ENCODE measurements at places on chromosomes 7 and 10. TPM values are rescaled to one million over a fixed set of nuclear protein-coding genes. Genes with fewer than 3 reads are reported as not detected.

Gene SCART1
- 1.6 TPM for total RNA-seq

DNA sequence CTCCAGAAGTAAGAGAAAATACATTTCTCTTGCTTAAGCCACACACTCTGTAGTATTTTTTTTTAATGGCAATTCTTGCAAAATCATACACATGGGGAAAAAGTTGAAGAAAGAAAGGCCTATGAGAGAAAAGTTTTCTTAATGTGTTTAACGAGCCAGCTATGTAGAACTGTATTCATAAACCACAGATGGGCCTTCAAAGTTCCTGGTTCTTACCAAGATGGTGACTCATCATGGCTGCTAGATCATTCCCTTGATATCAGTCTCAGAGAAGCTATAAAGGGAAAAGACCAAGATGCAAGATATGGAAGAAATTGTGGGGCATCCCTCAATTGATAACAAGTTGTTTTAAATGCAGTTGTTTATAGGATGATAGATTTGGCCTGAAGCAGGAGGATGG, 992.7 kb upstream of the MBL2 start:
- no peak for DNase-seq

- DNase-seq, result no peak
Measured at GRCh38 chr10:29600067-29600466, 34.7 kb downstream of the SVIL start.

DNA sequence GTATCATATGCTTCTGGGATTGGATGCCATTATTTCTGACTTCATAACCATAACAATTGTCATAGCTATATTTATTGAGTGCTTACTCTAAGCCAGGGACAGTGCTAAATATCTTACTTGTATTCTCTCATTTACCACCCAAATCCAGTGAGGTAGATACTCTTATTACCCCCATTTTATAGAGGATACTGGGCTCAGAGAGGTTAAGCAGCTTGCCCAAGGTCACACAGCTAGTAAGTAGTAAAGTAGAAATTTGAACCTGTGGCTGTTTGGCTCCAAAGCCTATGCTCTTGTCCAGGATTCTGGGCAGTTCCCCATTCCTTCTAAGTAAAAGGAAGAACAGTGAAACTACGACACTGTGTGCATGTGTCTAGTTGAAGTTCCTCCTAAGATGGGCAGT, 56.5 kb downstream of the COL13A1 start:
- DNase-seq, result no peak

Gene CRYGN
- not detected for total RNA-seq

Gene EPHA1
- 19.2 TPM for total RNA-seq

DNA sequence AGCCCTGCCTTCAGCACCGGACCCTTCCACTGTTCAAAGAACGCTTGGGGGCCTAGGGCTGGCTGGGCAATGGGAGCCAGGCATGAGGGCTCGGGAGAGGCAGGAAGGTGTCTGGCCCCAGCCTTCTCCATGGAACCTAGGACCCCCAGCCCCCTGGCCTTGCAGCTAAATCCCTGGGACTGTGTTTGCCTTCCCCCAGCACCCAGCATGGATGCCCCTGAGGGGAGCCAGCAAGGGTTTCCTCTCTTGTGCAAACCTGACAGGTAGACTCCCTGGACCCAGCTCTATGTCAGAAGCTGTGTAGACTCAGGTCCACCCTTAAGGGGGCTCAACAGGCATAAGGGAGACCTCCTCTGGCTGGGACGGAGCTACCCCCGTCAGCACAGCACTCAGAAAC, 288.0 kb downstream of the GRID1 start:
- no peak for DNase-seq

DNA sequence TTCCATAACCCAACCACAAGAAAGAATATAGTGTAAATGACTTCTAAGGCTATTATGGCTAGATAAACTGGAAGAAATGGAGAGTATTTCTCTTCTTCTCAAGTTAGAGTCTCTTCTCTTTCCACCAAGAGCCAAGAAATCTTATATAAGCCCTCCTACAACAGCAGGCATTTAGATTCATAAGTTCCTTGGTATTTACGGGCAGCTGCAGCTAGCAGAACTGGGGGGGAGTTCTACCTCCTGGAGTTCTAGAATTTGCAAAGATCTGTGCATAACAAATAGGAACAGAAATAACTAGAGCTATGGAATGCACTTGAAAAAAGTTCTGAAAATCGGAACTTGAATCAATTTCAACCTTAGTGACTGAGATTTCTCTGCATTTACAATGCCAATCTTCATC, 715.2 kb upstream of the GRM3 start:
- no peak for DNase-seq

Gene RHOBTB1
- total RNA-seq, result 5.4 TPM

All from right lobe of liver (tissue), 6 donors.